Activated T-helper 2 cell treated with anti-CD3 and anti-CD28 coated beads, Interferon-gamma antibody, Interleukin-2, Interleukin-4, amounts not matched to agents 10 μg/mL and 5 μg/mL and 100 μg/mL, durations not matched to agents 14 hours and 24 hours and 36 hours (primary cell): ENCODE measurements at places on chromosomes 16 and 17. TPM values are rescaled to one million over a fixed set of nuclear protein-coding genes. Genes with fewer than 3 reads are reported as not detected.

DNA sequence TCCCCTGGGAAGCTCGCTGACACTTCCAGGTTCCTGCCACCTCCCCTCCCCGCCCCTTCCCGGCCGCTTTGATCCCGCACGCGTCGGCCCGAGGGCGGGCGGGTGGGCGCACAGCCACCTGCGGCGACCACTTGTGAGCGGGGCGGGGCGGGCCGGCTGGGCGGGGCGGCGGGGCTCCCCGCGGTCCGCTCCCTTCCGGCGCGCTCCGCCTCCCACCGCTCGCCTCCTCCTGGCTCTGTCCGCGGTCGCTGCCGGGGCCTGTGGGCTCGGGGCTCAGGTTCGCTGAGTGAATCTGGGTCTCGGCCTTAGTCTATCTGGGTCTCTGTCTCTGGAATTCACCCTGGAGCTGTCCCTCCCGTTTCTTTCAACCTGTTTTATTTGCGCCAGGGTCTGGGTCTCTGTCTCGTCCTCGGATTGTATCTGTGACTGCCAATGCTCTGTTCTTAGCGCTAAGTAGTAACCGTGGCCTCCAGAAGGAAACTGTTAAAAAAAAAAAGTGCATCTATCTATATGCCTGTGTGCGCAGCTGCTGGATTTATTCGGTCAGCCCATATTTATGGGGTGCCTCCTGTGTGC lies 2.7 kb upstream of the HES7 start:
- H3K4me3 ChIP-seq, result peak overlapping the region; percentile 94
- peaks cover 43% of the 10 kb centered on the region for H3K27me3 ChIP-seq
- H3K27ac ChIP-seq, result peak overlapping the region; percentile 86
- peak; percentile 49 for DNase-seq
- H3K4me1 ChIP-seq, result peaks cover 40% of the 10 kb centered on the region
- H3K36me3 ChIP-seq, result no peaks in the 10 kb centered on the region

CAVIN1 gene
- 3.5 and 3.8 TPM in 2 replicates for total RNA-seq

GRCh38 chr16:56946767-56947603 lies 14.8 kb upstream of the CETP start:
- no peaks in the 10 kb centered on the region for H3K27me3 ChIP-seq
- peak overlapping the region; percentile 23 for H3K27ac ChIP-seq
- peaks cover 46% of the 10 kb centered on the region for H3K36me3 ChIP-seq
- peaks cover 38% of the 10 kb centered on the region for H3K4me1 ChIP-seq
- H3K4me3 ChIP-seq, result no peak overlapping the region

GRCh38 chr17:50499721-50500120 lies 8.5 kb upstream of the MYCBPAP start:
- H3K36me3 ChIP-seq, result no peaks in the 10 kb centered on the region
- no peaks in the 10 kb centered on the region for H3K27me3 ChIP-seq
- DNase-seq, result no peak
- no peak overlapping the region for H3K27ac ChIP-seq

PRAC2 gene
- not detected in 2 replicates for total RNA-seq

- no peaks in the 10 kb centered on the region for H3K36me3 ChIP-seq
- H3K27ac ChIP-seq, result no peak overlapping the region
- H3K4me1 ChIP-seq, result no peaks in the 10 kb centered on the region
- DNase-seq, result no peak
- no peak overlapping the region for H3K4me3 ChIP-seq
Observed at GRCh38 chr16:79792664-79793351, 192.3 kb upstream of the MAF start.
